Amniotic stem cell (primary cell): ENCODE measurements at places on chromosomes 13 and 19.

DNA sequence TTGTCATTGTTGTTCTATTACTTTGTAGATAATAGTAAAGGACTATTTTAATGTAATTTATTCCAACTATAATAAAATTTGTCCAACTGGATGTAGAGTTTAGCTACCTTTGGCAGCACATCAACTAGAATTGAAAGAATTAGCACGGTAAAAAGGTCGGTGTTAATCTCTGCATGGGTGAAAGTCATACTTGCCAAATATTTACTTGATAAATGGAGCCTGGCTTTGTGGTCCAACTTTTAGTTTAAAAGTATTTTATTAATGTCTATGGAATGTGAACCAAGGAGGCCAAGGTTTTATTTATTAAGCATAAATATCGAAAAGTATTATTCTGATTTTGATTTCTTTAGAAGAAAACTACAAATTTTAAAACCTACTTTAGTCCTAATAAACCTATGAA lies 1389.0 kb downstream of the PCDH9 start:
- no peak for DNase-seq

DNA sequence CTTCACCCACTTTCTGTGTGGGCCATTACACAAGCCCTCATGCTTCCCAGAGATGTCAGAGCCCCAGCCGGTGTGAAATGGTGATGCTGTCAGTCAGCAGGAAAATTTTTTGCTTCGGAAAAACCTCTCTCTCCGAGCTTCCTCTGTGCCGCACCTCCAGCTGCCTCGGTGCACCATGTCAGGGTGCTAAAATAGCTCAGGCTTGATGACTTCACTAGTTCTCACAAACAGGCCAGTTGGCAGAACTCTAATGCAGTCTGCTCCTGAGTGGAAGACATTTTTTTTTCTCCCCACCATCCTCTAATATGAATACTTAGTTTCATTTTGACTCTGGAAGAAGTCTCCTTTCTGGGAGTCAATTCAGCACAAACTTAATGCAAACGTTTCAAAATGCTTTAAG lies 71.3 kb downstream of the KLF12 start:
- no peak for DNase-seq

GRCh38 chr13:109200556-109200955 lies 571.1 kb downstream of the MYO16 start:
- DNase-seq = no peak

- no peak for DNase-seq
Measured at GRCh38 chr19:41886761-41887710, 4.1 kb downstream of the ARHGEF1 start.

- DNase-seq = no peak
Measured at GRCh38 chr13:28237944-28238343, 99.6 kb downstream of the PAN3 start.

GRCh38 chr19:47267350-47267759 lies 7.3 kb upstream of the INAFM1 start:
- no peak for DNase-seq

- no peak for DNase-seq
Measured at GRCh38 chr19:49492573-49493405, 3.4 kb upstream of the RPS11 start.

DNA sequence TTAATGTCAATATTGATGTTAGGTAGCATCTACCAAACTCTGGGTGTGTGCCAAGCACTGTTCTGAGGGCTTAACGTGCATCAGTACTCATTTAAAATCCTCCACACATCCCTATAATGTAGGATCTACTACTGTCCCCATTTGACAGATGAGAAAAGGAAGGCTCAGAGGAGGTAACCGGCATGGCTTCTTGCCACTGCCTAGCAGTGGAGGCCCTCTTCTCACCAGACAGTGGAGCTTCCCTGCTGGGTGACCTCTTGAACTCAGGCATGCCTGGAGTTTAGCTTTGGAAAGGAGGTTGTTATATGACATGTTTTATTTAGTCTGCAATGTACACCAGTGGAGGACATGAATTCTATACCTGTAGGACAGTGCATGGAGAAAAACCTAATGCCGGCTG lies 2.1 kb downstream of the SPATA13 start:
- no peak for DNase-seq

DNA sequence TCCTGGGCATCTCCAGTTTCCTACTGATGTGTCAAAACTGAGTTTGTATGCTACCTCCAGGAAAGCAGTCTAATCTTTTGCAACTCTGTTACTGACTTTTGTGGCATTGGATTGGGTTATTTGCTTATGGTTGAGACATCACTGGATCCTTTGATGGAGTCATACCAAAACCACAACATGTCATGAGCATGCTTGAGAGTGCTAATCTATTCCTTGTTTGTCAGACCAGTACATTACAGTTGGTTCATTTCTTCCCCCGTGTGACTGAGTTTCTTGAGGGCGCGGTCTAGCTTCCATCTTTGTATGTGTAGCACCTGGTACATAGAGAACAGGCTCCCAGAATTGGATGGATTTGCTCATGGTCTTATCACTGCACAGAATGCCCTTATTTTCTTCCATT lies 43.2 kb downstream of the SUGT1 start:
- DNase-seq = no peak

- DNase-seq = no peak
Measured at GRCh38 chr19:56261145-56261544, 11.4 kb upstream of the EDDM13 start.

- DNase-seq = no peak
Measured at GRCh38 chr19:46528601-46529590, 33.2 kb upstream of the PNMA8B start.

DNA sequence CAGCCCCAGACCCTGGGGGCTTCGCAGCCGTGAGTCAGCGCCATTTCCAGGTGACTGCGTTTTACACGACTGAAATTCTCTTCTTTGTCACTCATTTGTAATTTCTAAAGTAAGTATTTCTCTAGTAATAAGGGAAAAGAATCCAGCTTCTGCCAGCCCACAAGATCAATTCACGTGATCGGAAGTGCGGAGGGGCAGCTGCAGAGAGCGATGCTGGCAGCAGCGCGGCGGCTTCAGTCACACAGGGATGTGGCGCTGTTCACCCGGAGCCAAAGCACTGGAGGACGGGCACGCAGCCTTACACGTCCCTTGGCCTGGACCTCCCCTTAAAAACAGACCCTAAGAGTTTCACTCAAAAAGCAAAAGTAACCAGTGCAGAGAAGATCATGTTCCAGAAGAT lies 18.4 kb downstream of the GRTP1 start:
- no peak for DNase-seq

GRCh38 chr19:12000152-12000981 lies 35.1 kb downstream of the ZNF433 start:
- no peak for DNase-seq

DNA sequence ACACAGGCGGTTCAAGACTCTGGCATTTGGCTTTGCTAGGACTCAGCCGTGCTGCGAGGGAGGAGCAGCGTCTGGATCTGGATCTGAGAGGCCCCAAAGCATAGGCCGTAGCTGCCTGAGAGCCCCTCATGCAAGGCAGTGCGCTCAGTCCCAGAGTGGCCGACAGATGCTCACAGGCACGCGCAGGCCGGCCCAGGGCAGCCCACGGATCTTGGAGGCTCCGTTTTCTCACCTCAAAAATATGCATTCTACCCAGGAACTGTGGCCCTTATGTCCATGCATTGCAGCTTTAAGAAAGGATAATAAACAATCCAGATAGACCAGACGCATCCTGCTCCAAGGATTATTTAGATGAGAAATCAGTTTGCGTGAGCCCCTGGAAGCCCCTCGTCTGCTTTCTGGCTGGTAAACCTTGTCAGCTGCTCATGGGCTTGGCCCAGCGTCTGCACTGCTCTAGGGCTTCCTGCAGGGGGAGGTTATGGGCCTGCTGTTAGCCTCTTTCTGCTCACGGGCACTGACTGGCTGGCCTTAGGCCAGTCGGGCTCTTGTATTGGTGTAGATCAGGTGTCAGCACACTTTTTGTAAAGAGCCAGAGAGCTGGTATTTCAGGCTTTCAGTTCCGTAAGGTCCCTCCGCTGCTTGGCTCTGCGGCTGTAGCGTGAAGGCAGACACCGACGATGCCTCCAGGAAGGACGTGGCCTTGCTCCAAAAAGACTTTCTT lies 24.2 kb downstream of the TEX29 start:
- peak; percentile 66 for DNase-seq

DNA sequence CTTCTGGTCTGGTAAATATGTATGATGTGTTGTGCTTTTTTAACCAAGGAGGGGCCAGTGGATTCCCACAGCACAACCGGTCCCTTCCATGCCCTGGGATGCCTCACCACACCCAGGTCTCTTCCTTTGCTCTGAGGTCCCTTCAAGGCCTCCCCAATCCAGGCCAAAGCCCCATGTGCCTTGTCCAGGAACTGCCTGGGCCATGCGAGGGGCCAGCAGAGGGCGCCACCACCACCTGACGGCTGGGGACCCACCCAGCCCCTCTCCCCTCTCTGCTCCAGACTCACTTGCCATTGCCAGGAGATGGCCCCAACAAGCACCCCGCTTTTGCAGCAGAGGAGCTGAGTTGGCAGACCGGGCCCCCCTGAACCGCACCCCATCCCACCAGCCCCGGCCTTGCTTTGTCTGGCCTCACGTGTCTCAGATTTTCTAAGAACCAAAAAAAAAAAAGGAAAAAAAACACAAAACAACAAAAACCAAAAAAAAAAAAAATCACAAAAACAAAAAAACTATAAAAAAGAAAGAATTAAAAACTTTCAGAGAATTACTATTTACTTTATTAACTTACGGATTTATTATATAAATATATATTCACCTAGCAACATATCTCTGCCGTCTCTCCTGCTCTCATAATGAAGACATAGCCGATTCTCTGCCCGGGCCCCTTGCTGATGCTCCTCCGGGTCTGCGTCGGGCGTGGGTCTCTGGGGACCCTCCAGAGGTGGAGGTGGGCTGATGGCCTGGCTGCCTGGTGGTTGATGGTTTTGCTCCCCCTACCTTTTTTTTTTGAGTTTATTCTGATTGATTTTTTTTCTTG lies 14.4 kb downstream of the CAPN12 start:
- no peak for DNase-seq

GRCh38 chr19:38781058-38781457 lies 7.7 kb upstream of the LGALS7 start:
- no peak for DNase-seq

GRCh38 chr13:79837741-79838450 lies 356.9 kb downstream of the NDFIP2 start:
- no peak for DNase-seq

GRCh38 chr13:44785401-44785800 lies 203.9 kb downstream of the NUFIP1 start:
- no peak for DNase-seq

DNA sequence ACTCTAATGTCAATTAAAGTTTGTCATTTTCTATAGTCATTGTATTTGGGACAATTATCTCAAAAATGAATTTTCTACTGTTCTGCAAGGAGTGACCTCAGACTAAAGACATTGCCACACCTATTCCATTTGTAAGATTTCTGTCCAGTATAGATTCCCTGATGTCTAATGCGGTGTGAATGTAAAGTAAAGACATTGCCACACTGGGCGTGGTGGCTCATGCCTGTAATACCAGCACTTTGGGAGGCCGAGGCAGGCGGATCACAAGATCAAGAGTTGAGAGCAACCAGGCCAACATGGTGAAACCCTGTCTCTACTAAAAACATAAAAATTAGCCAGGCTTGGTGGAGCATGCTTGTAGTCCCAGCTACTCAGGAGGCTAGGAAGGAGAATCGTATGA lies 13.8 kb upstream of the ZNF83 start:
- DNase-seq = no peak

DNA sequence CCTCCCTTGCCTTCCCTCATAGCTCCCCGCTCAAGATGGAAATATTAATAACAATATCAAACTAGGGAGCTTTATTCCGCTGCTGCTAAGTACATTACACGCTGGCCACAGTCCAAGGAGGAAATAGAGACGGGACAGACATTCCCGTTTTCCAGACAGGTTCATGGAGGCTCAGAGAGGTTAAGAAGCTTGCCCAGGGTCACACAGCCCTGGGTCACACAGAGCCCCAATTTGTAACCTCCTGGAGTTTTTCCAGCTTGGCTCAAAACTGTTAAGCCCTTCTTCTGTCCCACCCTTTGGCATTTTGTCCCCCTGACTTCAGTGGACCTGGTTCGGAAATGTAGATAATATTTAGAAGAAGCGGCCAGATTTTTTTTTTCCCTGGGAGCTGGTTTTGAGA lies 2.0 kb downstream of the BICRA start:
- no peak for DNase-seq

GRCh38 chr13:99179460-99179859 lies 21.2 kb upstream of the UBAC2 start:
- no peak for DNase-seq

DNA sequence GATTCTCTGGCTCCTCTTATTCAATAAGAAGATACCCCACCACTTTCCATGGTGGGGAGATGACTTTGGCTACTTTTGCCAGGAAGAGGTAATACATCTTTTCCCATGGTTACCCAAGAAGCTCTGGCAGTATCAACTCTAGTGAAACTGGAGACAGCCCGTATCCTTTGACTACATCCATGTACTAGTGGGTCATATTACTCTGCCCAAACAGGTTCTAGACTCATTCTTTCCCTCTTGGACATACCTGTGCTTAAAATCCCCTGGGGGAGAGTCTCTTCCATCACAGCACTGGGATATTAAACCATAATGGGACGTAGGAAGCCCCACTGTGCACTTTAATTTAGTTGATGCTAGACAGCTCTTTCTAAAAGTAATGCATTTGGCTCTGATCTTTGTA lies 144.7 kb upstream of the KLF12 start:
- no peak for DNase-seq

GRCh38 chr13:79353693-79354092 lies 52.4 kb downstream of the RBM26 start:
- DNase-seq = no peak

DNA sequence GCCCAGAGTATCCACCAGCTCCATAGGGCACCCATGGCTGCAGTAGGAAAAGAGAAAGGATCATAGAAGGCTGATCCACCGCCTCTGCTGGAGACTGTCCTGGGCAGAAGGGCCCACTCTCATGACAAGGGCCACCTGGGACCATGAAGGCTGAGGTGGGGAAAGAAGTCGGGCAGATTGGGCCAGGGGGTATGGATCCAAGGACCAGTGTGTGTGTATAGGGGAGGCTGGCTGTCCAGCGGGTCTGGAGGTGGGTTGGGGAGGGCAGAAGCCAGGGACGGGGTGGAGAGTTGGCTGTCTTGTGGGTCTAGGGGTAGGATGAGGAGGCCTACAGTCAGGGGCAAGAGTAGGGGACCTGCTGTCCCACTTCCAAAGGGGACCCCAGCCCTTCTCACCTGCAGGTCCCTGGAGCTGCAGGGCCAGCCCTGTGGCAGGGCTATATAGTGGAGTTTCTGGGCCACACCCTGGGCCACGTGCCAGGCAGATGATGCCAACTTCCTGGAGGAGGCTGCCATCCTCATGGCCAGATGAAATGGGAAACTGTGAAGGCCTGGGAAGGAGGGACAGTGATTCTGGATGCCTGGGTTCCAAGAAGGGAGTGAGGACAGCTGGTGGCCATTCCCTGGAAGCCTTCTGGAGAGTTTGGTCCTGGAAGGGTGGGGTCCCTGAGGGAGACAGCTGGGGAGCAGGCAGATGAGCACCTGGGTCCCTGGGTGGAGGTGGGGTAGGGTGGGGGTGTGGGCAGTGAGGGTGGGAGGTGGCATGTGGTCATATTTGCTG lies at the start of gene FCGBP:
FCGBP (minus strand) TSS at position 51 of the 780 bp plus-strand sequence.
- DNase-seq = no peak

- DNase-seq = no peak
Measured at GRCh38 chr13:50250401-50250800, 235.2 kb downstream of the KCNRG start.

GRCh38 chr19:17751912-17752273 lies 616 bp downstream of the FCHO1 start:
- no peak for DNase-seq
